ENCODE measurements at places on chromosomes 5 and 9. TPM values are rescaled to one million over a fixed set of nuclear protein-coding genes. Genes with fewer than 3 reads are reported as not detected.

Gene CDX1
- not detected for total RNA-seq

DNA sequence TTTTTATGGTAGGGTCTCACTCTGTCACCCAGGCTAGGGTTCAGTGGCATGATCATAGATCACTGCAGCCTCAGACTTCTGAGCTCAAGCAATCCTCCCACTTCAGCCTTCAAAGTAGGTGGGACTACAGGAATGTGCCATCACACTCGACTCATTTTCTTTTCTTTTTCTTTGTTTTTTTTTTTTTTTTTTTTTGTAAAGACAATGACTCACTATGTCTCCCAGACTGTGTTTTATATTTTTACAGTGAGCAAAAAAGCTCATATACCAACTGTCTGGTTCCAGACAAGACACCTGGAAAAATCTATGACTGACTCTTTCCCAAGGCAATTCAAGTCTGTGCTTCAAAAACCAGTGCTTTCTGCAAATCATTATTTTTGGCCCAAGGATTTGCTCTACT is 10.8 kb upstream of the FOXD1 start:
- no peak overlapping the region for H3K27ac ChIP-seq
- H3K27me3 ChIP-seq, result no peaks in the 10 kb centered on the region
- DNase-seq, result no peak
- H3K36me3 ChIP-seq, result no peaks in the 10 kb centered on the region
- H3K4me3 ChIP-seq, result no peak overlapping the region

DNA sequence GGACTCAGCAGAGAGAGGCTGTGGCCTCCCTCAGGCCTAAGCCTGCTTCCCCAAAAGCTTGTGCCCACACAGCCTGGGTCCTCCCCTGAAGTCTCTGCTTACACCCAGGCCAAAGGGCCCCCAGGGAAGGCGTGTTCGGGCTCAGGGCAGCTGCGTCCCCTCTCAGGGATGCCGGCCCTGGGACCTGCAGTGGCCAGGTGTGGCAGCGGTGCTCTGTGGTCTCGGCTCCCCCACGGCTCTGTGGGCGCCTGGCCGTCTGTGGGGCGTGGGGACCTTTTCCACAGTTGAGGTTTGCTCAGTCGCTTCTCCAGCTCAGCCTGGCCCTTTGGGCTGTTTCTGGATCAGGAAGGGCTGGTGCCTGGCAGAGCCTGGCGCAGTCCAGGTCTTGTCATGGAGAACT is 75.9 kb downstream of the RXRA start:
- no peaks in the 10 kb centered on the region for H3K27me3 ChIP-seq
- DNase-seq, result no peak
- H3K4me1 ChIP-seq, result peaks cover 69% of the 10 kb centered on the region

Gene WNK2
- 11.0 TPM for total RNA-seq

Gene C9orf153
- 1.0 TPM for total RNA-seq

DNA sequence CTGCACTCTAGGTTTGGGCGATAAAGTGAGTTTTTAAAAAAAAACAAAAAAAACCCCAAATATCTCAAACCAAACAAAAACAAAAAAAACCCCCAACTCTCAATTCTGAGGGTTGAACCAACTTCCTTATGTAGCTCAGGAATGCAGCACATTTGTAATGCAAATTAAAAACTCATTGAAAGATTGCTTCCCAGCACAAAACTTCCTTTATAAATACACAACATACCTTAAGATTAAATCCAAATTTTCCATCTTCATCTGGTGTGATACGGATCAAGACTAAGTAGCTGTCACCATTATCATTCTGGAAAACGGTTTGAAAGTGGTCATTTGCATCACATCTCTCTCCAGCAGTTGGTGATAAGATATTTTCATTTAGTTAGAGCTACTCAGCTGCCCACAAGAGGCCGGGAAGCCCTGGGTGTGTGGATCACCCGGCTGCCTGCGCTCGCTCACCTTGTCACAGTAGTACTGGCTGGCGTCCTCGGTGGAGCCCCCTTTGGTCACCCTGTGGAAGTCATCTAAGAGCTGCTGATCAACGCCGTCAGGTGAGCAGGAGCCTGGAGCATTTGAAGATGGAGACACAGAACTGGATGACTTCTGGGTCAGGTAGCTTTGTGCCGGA is 88.2 kb downstream of the PTPN3 start:
- H3K27me3 ChIP-seq, result no peaks in the 10 kb centered on the region
- no peak overlapping the region for H3K4me3 ChIP-seq
- no peaks in the 10 kb centered on the region for H3K36me3 ChIP-seq

DNA sequence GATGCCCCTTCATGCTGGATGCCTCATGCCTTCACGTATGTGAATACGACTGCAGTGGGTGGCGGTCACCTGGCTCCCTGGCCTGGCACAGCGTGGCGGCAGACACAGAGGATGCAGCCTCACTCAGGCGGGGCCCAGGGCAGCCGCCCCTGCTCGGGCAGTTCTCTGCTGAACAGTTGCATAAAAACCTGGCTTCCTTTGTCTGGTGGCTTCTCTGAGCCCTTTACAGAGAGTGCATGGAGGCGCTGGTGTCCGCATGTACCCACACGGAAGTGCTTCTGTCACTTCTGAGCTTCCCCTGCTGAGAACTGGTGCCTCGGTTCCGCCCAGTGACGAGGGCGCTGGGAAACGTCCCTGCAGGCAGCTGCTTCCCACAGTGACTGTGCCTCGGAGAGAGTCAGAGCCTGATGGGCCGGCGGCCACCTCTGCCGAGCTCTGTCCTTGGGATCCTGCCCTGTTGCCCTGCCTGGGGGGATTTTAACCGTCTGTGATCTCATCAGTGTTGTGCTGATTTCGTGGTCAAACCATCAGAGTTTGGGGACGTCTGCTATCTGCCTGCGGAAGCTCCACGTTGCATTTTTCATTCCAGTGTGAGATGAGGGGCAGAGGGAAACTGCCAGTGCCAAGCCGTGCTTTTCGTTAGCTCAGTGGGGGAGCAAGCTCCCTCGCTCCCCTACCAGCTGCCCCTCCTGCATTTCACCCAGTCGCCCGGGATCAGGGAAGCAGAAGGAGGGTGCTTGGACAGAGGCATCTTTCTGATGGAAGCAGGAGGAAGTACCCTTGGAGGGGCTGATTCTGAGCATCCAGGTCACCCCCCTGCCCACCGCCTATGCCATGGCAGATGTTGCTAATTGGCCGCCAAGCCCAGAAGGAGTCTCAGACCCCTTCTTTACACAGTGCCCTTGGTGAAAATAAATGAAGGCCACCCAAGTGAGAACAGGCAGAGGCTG is 153.0 kb upstream of the COL5A1 start:
- no peak overlapping the region for H3K27ac ChIP-seq
- peaks cover 8% of the 10 kb centered on the region for H3K4me1 ChIP-seq
- H3K27me3 ChIP-seq, result no peaks in the 10 kb centered on the region
- no peak overlapping the region for H3K4me3 ChIP-seq
- DNase-seq, result peak; percentile 14

DNA sequence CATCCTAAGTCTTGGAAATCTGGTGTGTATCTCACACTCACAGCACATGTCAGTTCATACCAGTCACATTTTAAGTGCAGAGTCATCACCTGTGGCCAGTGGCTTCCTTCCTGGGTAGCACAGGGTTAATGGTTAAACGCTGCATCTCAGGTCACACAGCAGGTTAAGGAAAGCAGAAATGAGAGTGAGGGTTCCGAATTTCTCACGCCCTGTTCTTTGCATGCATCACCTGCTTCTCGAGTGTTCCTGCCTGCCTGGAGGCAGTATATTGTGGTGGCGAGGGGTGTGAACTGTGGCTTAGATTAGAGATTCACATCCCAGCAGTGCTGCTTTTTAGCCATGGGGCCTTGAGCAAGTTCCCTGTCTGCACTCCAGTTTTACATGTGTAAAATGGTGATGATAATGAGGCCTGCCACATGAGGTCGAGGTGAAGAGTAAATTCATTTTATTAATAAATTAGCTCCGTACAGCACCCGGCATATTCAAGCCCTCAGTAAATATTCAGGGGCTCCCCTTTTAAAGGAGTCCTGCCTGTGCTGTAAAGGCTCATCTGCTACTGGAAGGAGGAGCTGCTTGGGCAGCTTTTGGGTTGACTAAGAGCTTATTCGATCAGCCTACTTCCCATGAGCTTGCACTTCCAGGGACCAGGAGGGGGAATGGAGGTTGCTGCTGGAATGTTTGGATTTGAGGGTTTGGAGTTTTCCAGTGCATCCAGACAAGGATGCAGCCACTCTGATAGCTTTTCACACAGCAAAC is 61.1 kb upstream of the SAP30L start:
- H3K4me1 ChIP-seq, result no peaks in the 10 kb centered on the region
- H3K4me3 ChIP-seq, result no peak overlapping the region
- no peaks in the 10 kb centered on the region for H3K27me3 ChIP-seq
- H3K27ac ChIP-seq, result no peak overlapping the region

DNA sequence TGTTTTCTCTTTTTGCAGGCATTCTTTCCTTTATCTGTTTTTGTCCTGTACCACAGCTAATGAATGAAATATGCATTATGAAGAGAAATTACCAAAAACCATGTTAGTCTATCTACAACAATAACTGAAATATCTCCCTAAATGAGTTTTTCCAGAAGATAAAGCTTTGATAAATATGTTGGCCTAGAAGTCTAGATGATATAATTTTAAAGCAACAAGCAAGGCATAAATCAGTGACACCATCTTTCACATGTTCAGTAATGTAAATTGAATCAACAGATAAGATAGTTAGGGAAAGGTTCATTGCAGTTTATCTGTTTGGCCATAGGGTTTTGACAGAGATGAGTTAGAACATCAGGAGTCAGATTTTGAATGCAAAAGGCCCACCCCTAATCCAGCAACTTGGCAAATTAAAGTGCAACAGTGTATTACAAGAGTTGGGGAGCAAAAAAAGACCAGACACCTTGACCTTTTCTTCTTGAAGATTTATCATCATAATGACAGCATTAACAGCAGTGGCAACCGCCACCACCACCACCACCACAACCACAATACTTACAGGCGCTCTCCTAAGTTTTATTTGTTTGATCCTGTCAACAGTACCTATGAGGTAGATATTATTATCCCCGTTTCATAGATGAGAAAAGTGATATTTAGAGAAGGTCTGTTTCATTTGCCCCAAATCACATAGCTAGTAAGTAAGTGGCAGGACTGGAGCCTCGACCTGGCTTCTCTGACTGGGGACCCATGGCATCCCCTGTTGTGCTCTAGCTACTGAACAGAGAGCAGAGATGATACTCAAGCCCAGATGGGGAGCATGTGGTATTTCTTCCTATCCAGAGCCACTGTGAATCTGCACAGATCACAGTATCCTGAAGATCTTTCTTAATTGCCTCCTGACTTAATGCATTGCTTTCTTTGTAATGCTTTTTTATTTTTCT is 122.8 kb upstream of the DHFR start:
- DNase-seq, result no peak
- no peaks in the 10 kb centered on the region for H3K36me3 ChIP-seq
- no peak overlapping the region for H3K4me3 ChIP-seq
- no peaks in the 10 kb centered on the region for H3K27me3 ChIP-seq

GRCh38 chr5:171252674-171253073 is 56.4 kb upstream of the TLX3 start:
- no peak overlapping the region for H3K4me3 ChIP-seq
- DNase-seq, result no peak
- H3K27me3 ChIP-seq, result no peaks in the 10 kb centered on the region
- no peak overlapping the region for H3K27ac ChIP-seq
- peaks cover 5% of the 10 kb centered on the region for H3K36me3 ChIP-seq

GRCh38 chr5:179256328-179257175 is 88.7 kb downstream of the ADAMTS2 start:
- H3K4me3 ChIP-seq, result no peak overlapping the region
- DNase-seq, result peak; percentile 20
- no peaks in the 10 kb centered on the region for H3K36me3 ChIP-seq
- H3K4me1 ChIP-seq, result no peaks in the 10 kb centered on the region
- no peak overlapping the region for H3K27ac ChIP-seq

DNA sequence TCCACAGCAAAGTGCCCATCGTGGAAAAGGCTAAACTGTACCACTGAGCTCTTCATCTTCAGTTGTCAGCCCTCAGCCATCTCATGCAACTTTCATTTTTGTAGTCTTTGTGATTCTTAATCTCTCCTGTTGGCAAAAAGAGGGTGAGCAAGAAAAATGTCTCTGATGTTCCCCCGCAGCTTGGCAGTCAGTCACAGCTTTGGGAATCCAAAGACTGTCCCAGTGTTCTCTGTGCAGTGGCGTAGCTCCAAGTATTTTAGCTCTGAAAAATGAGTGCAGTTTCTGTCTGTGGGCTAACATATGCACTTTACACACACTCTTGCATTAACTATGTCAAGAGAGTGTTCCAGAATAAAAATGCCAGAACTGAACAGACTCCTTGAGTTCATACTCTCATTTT is 372.2 kb downstream of the TMEM232 start:
- no peak overlapping the region for H3K27ac ChIP-seq
- DNase-seq, result no peak
- H3K27me3 ChIP-seq, result no peaks in the 10 kb centered on the region
- H3K4me1 ChIP-seq, result no peaks in the 10 kb centered on the region

All from upper lobe of left lung (tissue), 6 donors.